ENCODE measurements at places on chromosomes 6 and 20.

- DNase-seq = no peak
Measured at GRCh38 chr20:6855796-6856195, 88.3 kb downstream of the BMP2 start.

- DNase-seq = no peak
Measured at GRCh38 chr6:129446272-129447197, 263.4 kb downstream of the ARHGAP18 start.

- no peak for DNase-seq
Measured at GRCh38 chr6:167574431-167575151, 249.7 kb downstream of the TTLL2 start.

GRCh38 chr20:53805895-53806384 lies 212.3 kb upstream of the ZNF217 start:
- no peak for DNase-seq

- no peak for DNase-seq
Measured at GRCh38 chr20:63397155-63397843, 36.1 kb upstream of the CHRNA4 start.

DNA sequence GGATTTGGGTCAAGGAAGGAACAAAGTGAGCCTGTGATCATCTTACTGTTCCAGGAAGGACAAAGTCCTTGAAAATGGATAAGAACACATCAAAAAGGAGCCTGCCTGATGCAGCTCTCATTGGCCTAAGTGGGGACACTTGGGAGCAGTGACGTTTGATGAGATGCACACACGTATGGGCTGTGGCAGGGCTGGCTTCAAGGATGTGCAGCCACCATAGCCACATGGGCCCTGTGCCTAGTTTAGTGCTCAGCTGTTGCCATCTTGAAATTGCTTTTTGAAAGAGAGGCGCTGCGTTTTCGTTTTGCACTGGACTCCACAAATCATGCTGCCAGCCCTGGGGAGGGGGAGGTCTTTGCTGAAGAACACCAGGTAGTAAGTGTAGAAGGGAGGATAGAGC lies 6.6 kb upstream of the NPEPL1 start:
- no peak for DNase-seq

DNA sequence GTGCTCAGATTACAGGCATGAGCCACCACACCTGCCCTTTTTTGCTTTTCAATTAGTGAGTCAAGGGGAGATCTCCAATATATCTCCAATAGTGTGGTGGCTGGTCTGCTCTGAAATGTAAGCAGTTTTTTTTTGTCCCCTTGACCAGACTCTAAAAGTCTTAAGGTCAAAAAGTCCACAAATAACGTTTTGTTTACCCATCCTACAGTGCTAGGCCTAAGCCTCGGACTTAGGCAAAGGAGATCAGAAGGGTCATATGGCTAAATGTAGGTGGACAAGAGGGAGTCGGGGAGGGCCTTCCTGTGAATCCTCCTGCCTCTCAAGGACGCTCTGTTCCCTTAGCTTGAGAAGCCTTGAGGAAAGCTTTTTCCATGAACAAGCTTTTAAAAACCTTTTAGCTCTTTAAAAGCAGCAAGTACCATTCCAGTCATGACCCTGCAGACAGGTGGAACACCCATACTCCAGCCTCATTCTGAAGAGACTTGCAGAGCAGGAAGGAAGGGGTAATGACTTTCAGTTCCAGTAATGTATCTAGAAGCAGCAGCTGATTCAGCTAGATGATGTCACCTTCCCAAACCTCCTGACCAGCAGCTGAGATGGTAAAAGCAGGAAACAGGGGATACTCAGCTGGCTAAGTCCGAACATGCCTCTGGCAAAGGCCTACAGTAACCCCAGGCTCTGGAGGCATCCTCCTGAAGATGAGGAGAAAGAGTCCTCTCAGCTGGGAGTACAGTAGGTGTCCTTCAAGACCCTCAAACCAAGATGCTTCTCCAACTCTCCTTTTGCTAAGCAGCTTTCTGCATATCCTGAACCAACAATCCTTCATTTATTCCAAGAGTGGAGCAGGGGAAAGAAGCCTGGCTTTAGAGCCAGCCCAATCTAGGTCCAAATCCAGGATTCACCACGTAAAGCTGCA lies 23.6 kb downstream of the BCL2L1 start:
- peak; percentile 33 for DNase-seq

DNA sequence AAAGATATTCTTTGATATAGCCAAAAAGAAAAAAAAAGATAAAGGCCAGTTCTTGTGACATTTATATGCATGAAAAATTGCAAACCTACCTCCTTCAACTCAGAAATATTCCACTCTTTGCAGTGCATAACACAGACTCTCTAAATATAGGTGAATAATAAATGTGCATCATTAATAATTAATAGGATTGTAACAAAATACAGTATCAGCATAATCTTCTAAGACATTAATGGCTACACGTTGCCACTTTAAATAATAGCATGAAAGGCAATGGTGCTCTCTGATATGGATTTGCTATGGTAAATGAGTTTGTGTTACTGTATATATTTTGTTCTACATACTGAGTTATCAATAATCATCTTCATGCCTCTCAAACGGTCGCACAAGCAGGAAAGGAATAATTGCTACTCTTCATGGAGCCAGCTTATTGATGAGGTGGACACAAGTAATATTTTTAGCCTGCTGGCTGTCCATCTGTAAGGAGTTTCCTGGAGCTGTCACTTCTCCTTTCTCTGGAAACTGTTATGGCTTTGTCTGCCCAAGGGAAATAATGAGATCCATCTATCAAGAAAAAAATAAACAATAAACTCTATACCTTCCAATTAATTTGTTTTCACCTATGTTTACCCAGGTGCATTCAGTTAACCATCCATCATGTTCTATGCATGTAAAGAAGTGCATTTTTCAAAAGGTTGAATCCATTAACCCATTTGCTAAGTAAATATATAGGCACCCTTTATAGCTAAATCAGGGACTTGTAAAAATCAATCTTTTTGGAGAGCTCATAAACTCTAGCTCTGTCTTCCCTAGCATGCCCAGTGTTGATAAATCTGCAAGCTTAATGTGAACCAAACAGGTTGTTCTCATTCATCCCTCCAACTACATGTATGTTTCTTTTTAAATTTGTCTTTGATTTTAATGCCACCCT lies 253.0 kb downstream of the NKAIN2 start:
- no peak for DNase-seq

DNA sequence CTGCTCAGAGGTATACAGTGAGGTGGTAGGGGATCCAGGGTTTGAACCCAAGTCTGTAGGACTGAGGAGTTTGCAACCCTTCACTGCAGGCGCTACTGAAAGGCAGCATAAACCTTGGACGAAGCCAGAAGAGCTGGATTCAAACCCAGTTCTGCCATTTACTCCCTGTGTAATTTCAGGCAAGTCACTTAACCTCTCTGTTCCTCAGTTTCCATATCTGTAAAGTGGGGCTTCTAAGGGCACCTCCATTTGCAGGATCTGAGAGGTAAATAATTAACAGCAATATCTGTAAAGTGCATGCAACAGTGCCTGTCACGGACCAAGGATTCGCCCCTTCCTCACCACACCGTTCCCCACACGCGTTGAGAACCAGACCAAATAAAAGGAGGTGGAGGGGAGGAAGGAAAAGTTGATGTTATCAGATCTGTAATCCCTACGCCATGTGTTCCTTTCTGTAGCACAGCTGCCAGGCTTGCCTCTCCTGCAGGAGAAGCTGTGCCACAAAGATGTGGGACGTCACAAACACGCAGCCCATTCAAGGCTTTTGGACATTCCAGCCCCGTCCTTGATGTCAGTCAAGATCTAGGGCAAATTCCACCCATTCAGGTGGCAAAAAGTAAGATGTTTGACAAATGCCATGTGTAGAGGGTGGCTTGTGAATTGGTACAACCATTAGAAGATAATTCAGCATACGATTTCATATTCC lies 9.8 kb downstream of the RIPOR3 start:
- DNase-seq = no peak

DNA sequence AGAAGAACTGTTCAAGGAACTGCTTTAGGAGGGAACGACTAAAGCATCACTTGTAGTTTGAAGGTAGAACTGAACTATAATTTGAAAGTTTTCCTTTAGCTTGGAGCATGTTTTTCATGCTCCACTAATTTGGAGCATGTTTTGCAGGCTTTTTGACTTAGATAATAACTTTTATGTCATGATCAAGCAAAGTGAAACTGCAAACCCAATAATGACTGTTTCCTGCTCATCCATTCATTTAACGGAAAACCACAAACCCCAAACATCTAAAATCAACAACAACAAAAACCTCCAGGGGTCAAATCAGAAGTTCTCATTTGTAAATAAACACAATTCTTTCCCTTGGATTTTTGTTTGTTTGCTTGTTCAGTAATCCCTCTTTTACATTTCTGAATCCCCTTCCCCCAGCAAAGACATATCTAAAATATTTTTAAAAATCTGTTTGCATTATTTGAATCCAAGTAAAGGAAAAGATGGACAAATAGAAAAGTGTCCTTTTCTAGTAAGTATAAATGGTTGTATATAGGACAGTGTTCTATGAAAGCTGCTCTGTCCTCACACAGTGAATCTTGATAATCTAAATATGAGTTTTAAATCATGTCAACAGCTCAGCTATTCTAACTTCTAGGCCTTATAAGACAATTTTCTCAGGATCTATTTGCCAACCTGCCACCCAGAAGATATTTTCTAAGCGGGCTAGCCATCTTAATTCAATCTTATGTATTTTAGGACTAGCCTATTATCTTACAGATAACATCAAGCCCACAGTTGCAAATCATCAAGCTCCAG lies 2.6 kb downstream of the SIM1 start:
- DNase-seq = no peak

GRCh38 chr6:3726421-3726820 lies 25.1 kb downstream of the PXDC1 start:
- no peak for DNase-seq

GRCh38 chr6:168155821-168156741 lies 77.1 kb upstream of the FRMD1 start:
- DNase-seq = no peak

GRCh38 chr20:2871661-2872458 lies 1.4 kb upstream of the PTPRA start:
- DNase-seq = no peak

- no peak for DNase-seq
Measured at GRCh38 chr6:19753826-19754225, 83.3 kb upstream of the ID4 start.

GRCh38 chr6:34976239-34976638 lies 87.2 kb downstream of the ANKS1A start:
- no peak for DNase-seq

GRCh38 chr6:90656325-90656724 lies 69.5 kb upstream of the MAP3K7 start:
- DNase-seq = no peak

DNA sequence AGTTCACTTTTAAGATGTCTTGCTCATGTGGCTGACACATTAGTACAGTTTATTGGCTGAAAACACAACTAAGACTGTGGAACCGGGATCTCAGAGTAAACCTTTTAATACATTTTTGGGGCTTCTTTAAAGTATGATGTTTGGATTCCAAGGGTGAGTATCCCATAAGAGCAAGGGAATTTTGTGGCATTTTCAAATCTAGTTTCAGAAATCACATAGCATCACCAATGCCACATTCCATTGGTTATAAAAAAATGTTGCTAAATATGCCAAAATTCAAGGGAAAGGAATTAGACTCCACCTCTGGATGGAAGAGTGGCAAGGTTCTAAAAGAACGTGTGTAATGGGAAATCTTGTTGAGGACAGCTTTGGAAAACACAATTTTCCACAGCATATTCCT lies 338.6 kb downstream of the COL12A1 start:
- no peak for DNase-seq

DNA sequence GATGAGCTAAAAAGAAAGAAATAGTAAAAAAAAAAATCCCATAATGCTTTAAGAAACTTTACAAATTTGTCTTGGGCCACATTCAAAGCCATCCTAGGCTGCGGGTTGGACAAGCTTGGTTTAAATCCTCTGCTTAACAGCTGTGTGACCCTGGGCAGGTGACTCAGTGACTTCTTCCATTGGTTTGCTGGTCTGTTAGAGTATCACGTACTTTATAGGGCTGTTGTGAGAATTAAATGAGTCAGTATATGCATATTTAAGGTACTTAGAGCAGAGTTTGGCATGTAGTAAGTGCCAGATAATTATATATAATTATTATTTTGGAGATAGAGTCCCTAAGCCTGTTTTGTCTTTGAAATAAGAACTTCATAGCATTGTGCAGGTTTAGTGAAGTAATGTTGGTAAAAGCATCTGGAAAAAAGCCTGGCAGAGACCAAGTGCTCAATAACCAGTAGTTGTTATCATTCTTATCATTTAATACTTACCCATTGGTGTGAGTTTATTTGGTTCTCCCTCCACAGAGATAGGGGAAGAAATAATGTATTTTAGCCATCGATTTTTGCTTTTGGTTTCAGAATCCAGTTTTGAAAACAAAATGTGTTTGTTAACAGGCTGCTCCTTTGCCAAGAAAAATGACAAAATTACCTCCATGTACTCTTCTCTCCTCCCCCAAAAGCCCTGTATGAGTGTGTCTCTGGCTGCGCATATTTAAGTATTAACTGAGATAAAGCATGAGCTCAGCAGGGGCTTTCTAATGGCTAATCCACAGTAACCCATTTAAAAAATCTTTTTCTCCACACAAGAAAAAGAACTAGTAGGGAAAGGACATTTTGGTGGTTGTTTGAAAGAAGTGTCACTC lies 67.2 kb downstream of the FOXO3 start:
- DNase-seq = no peak

DNA sequence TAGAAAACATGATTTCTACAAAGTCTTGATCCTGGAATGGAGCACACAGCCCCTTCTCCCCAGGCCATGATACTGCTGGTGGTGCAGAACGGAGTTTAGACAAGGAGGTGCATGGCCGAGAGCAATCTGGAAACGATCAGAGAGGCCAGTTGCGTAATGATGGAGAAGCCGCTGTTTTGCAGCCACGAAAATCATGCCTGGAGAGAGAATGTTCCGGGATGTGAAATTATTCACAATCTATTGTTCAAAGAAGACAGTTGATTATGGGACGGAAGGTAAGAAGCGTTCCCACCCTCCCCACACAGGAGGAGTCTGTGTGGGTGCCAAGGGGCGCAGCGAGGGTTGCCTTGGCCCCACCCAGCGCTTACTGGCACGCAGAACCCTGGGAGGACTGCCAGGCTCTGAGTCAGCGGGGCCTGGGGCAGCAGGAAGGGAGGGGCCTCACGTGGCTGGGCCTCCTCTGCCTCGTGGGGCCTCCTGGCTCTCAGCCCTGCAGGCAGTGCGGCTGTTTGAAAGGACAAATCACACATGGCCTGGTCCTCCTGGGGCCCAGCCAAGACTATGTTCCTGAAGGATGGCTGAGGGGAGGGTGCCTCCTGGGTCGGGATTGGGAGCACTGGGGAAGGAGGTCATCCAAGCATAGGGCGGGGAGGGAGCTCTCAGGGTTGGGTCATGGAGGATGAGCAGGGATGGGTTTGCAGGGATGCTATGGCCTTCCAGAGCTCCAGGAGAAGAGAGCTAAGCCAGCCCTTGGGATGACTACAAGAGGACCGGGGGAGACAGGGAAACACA lies 8.7 kb upstream of the AP5S1 start:
- DNase-seq = peak; percentile 85

DNA sequence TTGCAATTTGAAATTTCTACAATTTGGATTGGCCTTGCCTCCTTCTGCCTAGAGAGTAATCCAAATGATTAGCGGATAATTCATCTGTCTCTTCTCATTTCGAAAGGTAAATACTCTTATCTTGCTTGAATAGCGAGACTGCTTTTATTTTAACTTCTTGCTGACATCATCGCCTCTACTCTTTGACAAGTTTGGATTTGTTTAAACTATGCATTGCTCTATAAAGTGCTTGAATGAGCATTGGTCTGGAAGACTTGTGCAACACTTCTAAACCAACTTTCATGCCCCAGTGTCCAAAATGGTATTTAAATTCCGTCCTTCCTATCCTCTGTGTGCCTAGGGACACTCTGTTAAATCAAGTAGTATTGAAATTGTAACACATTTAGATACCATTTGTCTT lies 384.1 kb upstream of the SLC35B3 start:
- DNase-seq = no peak

GRCh38 chr20:20837574-20838021 lies 125.2 kb upstream of the RALGAPA2 start:
- DNase-seq = peak; percentile 8

Measured in T-helper 2 cell treated with Interferon-gamma antibody and Interleukin-4, amounts not matched to agents 5 μg/mL and 100 μg/mL, for 36 hours (primary cell).